Dermis lymphatic vessel endothelial cell (primary cell): ENCODE measurements at places on chromosomes 6 and 20. TPM values are rescaled to one million over a fixed set of nuclear protein-coding genes. Genes with fewer than 3 reads are reported as not detected.

Gene ARMH2
- not detected in 2 replicates for total RNA-seq

Gene FOXA2
- not detected in 2 replicates for total RNA-seq

Gene FAM209B
- 0.22 TPM in 1 of 2 replicates, not detected in the other for total RNA-seq

Gene SOD2
- total RNA-seq, result 56.7 and 541 TPM in 2 replicates

Gene GFOD1
- total RNA-seq, result 10.0 and 13.4 TPM in 2 replicates

Gene ASIP
- total RNA-seq, result not detected in 2 replicates

Gene SYCP2L
- not detected in 2 replicates for total RNA-seq

Gene B3GAT2
- total RNA-seq, result under 0.01 TPM in 1 of 2 replicates, not detected in the other

Gene CLVS2
- not detected in 2 replicates for total RNA-seq

Gene PLG
- not detected in 2 replicates for total RNA-seq

Gene PEDS1
- 9.2 and 10.2 TPM in 2 replicates for total RNA-seq

Gene C20orf204
- 3.3 and 5.8 TPM in 2 replicates for total RNA-seq

Gene HMGCLL1
- not detected in 2 replicates for total RNA-seq

Gene C20orf141
- not detected in 2 replicates for total RNA-seq

Gene HFE
- total RNA-seq, result 2.8 and 3.5 TPM in 2 replicates

Gene NOX3
- total RNA-seq, result not detected in 2 replicates

Gene CCN2
- 103 and 256 TPM in 2 replicates for total RNA-seq

Gene MOG
- not detected in 2 replicates for total RNA-seq

Gene C6orf58
- total RNA-seq, result 0.11 TPM in 1 of 2 replicates, not detected in the other

Gene KHDRBS2
- not detected in 2 replicates for total RNA-seq

Gene HLA-DOA
- total RNA-seq, result not detected in 2 replicates

Gene GLP1R
- not detected in 2 replicates for total RNA-seq

Gene TCF15
- 0.34 and 1.1 TPM in 2 replicates for total RNA-seq

Gene NRSN1
- not detected in 2 replicates for total RNA-seq

Gene MLN
- not detected in 2 replicates for total RNA-seq

Gene HAO1
- not detected in 2 replicates for total RNA-seq

Gene TFAP2C
- total RNA-seq, result under 0.01 TPM in 1 of 2 replicates, not detected in the other

Gene RRP36
- 73.8 and 80.4 TPM in 2 replicates for total RNA-seq

Gene MCM8
- 3.4 and 4.0 TPM in 2 replicates for total RNA-seq

Gene FLRT3
- 0.33 and 1.2 TPM in 2 replicates for total RNA-seq

Gene DOK5
- total RNA-seq, result not detected in 2 replicates

Gene ZNF391
- 0.26 and 0.33 TPM in 2 replicates for total RNA-seq

Gene CFAP61
- 0.11 TPM in 1 of 2 replicates, not detected in the other for total RNA-seq

Gene METTL24
- not detected in 2 replicates for total RNA-seq

Gene XKR7
- under 0.01 TPM in 1 of 2 replicates, not detected in the other for total RNA-seq

Gene NT5DC1
- total RNA-seq, result 3.9 and 5.7 TPM in 2 replicates

Gene VPS16
- 33.8 and 34.6 TPM in 2 replicates for total RNA-seq

Gene PTPRK
- total RNA-seq, result 124 and 133 TPM in 2 replicates

Gene NNAT
- total RNA-seq, result 0.09 TPM in 1 of 2 replicates, not detected in the other
